ENCODE measurements at places on chromosomes 16 and 17. TPM values are rescaled to one million over a fixed set of nuclear protein-coding genes. Genes with fewer than 3 reads are reported as not detected.

Gene MMD
- total RNA-seq, result 27.2 TPM

GRCh38 chr16:89401641-89402445 lies 88.5 kb downstream of the ANKRD11 start:
- DNase-seq, result no peak

- no peak for DNase-seq
These were observed 7.3 kb upstream of the MC1R start for GRCh38 chr16:89911375-89911774.

GRCh38 chr17:17447264-17447663 lies 29.5 kb upstream of the MED9 start:
- DNase-seq, result no peak

Gene ZFPM1
- 24.5 TPM for total RNA-seq

DNA sequence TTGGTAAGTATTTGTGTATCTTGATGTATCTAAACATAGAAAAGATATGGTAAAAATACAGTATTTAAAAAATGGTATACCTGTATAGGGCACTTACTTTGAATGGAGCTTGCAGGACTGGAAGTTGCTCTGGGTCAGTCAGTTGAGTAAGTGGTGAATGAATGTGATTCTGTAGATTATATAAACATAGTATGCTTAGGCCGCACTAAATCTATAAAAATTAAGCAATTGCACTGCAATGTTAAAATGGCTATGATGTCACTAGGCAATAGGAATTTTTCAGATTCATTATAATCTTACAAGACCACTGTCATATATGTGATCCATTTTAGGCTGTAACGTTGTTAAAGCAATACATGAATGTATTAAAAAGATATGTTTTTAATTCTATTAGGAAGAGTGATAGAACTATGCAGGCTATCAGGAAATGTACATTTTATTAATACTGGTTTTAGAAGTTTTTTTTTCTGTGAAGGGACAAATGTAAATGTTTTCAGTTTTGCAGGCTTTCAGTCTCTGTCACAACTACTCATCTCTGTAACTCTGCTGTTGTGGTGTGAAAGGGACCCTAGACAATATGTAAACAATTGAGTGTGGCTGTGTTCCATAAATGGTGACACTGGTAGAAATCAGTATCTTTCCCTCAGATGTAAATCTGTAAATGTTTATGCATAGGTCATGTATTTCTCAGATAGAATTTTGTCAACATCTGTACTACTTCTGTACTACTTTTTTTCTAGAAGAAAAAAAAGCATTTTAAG lies 10.5 kb downstream of the CBFB start:
- no peak for DNase-seq

DNA sequence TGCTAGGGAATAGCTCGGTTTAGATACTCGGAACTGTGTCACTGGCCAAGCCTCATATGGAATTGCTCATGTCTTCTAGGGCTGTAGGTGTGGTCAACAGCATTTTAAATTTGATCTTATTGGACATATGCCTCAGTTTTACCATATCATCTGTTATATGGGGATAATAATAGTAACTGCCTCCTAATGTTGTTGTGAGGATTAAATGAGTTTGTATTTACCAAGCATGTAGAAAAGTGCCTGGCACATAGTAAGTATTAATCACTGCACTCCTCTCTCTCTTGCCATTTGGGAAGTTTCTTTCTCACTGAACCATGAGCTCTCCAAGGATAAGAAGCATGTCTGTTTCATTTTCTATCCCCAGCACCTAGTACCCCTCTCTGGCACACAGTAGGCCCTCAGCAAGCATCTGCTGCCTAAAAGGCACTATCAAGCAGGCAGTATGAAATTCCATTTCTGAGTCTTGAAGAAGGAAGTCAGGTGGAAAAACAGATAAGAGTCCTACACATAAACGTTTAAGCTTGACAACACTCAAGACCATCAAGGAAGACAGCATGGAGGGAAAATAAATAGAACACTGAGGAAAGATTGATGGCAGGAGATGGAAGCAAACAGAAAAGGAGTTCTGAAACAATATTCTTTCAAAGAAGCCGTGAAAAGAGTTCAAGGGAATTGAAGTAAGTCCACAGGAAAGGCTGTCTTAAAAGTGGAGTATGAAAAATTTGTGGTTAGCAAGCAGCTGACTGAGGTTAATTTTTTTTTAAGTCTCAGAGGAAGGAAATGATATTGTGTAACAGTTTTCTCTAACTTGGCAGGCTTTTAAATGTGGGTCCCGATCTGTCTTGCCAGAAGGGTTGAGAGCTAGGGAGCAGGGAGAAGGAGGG lies 2.2 kb upstream of the ATP6V0A1 start:
- peak; percentile 64 for DNase-seq

- DNase-seq, result no peak
These were observed 13.3 kb upstream of the PMP22 start for GRCh38 chr17:15278380-15278779.

Gene PMFBP1
- total RNA-seq, result 0.45 TPM

DNA sequence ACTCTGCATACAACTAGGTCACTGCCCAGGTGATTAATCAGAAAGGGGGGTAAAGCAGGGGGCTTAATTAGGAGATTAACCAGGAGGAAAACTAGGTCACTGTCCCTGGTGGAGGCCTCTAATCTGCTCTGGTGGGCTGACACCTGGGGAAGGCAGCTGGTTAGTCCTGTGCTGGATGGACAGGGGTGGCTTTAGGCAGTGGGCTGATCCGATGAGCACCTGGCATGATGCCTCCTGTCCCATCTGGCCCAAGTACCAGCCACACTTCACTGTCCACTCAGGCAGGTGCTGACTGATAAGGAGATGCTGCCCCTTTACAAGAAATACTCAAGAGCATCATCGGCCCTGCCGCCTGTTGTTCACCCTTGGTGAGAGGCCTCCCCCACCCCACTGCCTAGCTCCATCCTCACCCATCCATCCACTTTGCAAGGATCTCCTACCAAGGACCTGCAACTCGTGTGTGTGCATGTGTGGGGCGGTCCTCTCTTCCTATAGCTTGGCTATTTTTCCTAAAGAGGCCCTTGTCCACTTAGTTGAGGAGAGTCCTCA lies 13.8 kb upstream of the RCVRN start:
- DNase-seq, result no peak

DNA sequence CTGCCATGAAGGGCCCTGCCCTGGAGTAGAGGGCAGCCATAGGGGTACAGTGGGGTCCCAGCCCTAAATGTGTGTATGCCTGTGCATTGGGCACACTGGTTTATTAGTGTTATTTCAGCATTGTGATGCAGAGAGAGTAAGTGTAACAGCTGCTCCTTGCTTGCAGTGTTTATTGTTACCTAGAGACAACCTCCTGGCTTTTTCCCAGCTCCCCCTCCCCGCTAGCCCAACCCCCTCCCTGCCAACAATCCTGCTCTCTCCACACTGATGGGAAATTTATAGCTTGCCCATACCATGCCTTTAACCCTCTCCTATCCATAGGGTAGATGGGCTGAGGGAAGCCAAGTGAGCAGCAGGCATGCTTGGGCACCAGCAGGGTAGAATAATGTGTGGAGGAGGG lies 51.3 kb downstream of the NEUROD2 start:
- no peak for DNase-seq

- no peak for DNase-seq
These were observed 69.9 kb downstream of the ABR start for GRCh38 chr17:1109606-1110540.

Gene FOXC2
- not detected for total RNA-seq

DNA sequence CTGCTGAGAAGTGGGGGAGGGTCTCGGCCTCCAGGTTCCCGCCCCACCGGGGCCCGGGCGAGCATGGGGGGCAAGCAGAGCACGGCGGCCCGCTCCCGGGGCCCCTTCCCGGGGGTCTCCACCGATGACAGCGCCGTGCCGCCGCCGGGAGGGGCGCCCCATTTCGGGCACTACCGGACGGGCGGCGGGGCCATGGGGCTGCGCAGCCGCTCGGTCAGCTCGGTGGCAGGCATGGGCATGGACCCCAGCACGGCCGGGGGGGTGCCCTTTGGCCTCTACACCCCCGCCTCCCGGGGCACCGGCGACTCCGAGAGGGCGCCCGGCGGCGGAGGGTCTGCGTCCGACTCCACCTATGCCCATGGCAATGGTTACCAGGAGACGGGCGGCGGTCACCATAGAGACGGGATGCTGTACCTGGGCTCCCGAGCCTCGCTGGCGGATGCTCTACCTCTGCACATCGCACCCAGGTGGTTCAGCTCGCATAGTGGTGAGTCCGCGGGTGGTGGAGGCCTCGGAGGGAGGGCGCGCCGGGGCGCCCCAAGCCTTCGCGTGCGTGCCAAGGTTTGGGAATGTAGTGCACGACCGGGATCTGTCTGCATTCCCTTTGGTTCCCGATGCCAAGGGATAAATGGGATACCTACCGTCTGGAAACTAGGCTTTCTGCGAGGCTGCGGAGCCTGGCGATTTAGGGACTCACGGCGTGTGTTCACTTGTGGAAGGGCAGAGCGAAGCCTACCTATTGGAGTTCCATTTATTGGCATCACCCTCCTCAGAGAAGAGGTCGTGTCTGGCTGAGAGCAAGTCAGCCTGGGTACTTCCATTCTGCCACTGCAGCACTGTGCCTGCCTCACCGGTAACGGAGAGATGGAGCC lies 1.0 kb downstream of the ZNRF1 start:
- DNase-seq, result no peak

Gene MT3
- 0.70 TPM for total RNA-seq

GRCh38 chr17:4487820-4488716 lies 10.6 kb upstream of the SPNS2 start:
- DNase-seq, result no peak

DNA sequence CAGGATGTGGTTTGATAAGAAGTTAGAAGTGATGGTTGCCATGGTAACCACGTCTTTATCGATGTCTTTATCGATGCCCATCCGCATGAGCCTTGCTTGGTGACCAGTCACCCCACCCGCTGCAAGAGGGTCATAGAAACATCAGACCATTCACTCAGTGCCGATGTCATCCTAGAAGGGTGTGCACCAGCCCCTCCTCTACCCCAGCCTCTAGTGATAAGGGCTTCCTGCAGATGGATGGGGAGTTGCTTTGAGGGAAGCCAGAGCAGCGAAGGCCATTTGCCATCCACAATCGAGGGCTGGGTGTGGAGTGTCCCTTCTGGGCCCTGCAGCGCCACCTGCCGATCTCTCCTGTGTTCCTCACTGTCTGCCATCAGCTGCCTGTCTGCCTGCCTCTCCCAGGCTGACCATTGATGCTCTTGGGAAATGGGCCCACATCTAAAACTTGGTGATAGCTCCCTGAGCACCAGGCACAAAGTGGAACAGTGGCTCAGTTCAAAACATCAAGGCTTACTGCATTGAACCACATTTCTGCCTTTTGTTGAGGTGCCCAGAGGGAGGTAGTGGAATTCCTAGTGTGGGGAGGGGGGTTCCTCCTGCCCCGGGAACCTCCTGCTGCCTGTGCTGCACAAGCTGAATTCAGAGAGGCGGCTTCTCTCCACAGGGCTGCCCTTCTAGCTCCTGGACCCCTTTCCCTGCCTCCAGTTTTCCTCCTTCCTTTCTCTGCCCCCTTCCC lies 8.9 kb downstream of the CALB2 start:
- DNase-seq, result no peak

DNA sequence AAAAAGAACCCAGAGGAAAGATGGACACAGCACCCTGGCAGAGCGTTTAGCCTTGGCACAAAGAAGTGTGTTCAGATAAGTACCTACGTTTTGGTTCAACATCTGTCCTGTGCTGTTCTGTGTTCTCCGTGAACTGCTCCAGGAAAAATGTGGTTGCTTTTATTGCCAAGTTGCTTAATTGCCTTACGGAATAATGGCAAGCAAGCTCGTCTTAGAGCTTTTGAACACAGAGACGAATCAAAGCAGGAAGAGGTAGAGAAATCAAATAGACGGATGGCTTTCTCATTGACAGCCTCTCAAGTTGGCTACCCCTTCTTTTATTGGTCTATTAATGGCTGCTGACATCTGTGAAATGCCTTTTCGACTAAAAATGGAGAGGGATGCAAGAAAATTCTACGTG lies 911.1 kb upstream of the EEF2KMT start:
- DNase-seq, result no peak

DNA sequence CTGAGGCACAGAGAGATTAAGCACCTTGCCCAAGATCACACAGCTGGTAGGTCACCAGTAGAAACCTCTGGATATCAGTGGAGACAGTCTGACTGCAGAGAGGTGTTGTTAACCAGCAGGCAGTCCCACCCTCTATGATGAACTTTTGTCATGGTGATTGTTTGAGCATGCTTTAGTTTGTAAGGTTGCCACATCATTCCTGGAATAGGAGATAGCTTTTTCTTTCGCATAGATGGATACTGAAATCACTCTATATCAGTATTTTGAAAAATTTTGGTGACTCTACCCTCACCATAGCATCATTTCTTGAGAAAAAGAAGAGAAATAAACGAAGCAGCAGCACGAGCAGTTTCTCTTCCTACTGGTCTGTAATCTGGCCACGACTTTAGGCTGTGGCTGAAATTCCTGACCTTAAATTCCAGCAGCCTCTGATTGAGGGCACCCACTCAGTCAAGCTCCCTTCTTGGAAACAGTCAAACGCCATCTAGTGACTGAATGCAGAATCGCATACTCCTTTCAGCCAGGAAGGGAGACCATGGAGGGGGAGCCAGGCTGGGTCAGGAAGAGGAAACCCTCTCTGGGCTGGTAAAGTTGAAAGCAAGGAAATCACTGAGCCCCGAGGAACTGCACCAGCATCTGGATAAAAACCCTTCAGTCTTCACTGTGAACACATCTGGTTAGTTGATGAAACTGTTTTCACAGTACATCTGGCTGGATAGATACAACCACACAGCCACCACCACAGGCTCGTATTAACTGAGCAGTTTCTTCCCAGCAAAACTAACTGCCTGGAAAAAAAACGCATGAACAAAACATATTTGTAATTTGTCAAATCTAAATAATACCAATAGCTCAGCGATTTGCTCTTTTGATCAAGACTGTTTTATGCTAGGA lies 108.5 kb upstream of the XYLT1 start:
- DNase-seq, result peak; percentile 70

GRCh38 chr17:5840811-5841446 lies 229.2 kb upstream of the WSCD1 start:
- no peak for DNase-seq

Gene TPPP3
- 0.31 TPM for total RNA-seq

DNA sequence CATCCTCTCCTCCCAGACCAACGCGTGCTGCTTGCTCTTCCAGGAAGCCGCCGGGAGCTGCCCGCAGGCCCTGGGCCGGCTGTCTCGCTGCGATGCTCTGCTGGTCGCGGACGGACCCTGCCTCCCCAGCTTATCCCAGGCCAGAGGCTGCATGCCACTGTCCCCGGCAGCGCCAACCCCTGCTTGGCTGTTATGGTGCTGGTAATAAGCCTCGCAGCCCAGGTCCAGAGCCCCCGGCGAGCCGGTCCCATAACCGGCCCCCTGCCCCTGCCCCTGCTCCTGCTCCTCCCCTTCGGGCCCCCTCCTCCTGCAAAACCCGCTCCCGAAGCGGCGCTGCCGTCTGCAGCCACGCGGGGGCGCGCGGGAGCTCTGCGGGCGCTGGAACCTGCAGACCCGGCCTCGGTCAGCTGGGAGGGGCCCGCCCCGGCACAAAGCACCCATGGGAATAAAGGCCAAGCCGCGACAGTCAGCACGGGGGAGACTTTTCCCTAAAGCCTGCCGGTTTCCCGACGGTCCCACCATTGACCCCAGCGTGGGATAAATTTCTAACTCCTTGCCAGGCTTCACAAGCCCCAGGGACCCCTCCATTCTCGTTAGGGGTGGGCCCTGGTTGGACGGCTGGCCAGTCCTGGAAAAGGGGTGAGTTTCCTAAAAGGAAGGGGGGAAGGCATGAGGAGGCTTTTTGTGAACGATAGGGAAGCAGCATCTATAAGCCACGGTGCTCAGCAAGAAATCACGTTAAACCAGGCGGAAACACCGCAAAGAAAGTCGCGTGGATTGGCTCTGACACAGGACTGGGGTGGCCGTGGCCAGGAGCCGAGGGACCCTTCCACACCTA lies 11.2 kb downstream of the ENPP7 start:
- peak; percentile 74 for DNase-seq

Gene CARD14
- not detected for total RNA-seq
